Suppressor macrophage treated with lipopolysaccharide for 4 hours (primary cell): ENCODE measurements at places on chromosomes 5 and 9.

DNA sequence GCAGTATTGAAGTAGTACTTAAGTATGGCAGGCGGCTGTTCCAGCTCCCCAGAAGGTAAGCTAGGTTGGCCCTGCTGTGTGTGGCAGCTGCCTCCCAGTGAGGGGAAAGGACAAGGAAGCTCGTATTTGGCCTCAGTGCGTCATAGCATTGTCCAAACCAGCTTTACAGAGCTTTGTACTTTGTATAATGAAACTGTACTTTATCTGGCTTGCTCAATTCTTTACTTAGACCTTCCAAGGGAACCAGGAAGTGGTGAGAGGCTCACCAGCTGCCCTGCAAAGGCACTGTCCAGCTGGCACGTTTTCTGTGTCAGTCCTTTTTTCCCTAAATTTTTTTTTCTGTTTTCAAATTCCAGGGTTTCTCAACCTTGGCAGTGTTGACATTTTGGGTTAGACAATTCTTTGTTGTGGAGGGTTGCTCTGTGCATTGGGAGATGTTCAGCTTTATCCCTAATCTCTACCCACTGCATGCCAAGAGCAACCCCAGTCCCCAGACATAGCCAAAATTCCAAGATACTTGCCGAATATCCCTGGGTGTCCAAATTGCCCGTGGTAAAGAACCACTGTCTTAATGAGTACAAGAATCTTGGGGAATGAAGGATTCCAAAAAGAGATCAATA lies 474.5 kb downstream of the LRRC70 start:
- DNase-seq = no peak

DNA sequence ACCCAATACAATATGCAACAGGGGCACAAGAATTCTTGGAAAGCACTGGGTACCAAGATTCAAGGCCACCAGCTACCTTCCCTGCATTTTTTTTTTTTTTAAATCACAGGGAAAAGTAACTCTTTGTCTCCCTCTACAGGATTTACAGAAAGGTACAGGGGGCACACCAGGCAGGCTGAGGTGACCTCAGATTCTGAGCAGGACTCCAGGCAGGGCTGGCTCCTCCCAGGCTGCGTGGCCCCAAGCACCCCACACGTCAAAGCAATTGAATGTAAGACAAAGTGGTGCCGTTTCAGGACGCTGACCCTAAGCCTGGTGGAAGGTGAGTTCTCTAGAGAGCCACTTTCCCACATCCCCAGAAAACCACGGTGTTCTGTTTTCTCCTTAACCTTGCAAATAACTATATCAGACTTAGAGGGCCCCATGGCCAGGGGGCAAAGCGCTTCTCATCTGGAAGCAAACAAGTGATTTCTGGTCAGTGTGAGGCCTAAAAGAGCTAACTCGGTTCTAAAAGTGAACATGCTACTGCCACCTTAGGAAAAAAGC lies 222.6 kb downstream of the ROR2 start:
- peak; percentile 57 for DNase-seq

DNA sequence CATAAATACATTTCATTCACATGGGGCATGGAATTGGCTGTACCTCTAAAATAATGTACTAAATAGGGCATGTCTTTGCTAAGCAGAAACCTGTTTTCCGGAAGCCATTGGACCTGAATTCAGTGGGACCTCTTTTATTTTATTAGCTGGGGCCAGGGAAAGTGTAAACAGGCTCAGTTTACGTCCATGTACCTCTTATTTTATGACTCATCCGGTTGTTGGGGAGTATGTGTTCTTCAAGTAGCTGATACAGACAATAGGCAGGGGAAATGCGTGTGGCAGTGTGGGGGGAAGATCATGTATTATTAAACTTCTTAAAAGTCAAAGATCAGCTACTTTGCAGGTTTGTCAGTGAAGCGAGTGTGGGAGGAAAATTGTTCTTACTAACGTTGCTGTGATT lies 1.4 kb upstream of the GDNF start:
- no peak for DNase-seq

DNA sequence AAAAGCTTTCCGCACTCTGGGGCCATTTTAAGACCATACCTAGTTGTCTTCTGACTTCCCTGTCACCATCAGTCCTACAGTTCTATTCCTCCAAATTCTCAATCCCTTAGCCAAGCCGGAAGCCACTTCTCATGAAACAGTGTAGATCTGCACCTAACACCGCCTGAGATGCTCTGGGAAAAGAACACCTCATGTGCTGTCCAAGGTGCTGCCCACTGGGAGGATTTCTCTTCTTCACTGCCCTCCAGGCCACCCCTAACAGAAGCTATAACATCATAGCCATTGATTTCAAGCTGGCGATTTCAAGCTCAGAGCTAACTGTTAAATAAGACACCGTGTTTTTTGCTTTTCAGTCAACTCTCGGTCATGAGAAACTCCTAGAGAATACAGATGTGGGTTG lies 559.3 kb downstream of the CCDC171 start:
- no peak for DNase-seq

GRCh38 chr5:80762573-80762972 lies 107.8 kb upstream of the DHFR start:
- DNase-seq = no peak

DNA sequence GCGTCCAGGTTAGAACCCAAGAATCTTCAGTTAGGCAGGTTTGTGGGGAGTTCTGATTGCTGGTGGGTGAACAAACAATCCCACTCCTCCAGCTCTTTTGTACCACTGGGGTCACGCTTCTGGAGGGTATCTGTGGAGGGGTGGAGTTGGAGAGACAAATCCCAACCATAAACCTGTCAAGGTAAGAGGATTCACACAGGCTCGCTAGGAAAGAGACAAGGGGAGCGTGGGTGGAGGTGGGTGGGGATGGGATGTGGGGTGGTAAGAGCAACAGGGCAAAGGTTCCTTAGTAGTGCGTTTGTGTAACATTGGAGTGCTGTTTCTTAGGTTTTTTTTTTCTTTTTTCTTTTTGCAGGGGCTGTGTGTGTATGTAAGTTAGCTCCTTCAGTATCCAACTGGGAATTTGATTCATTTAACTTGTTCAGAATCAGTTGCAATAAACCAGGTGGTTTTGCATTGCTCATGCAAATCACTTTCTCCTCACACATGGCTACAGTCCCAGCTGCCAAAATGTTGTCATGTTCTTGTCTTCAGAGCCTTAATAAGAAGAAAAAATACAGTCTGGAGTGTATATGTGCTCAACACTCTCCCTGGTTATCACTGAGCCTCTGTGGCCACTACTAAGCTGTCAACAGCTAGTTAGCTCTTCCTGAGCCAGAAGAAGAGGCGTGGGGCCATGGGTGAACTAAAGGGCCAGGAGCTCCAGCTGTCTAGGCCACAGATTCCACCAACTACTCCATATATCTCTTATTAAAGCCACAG lies 164.0 kb upstream of the RAD23B start:
- DNase-seq = no peak

GRCh38 chr9:114396558-114397218 lies 8.9 kb upstream of the AKNA start:
- no peak for DNase-seq

- no peak for DNase-seq
These were observed 26.0 kb downstream of the BASP1 start for GRCh38 chr5:17243287-17244063.

DNA sequence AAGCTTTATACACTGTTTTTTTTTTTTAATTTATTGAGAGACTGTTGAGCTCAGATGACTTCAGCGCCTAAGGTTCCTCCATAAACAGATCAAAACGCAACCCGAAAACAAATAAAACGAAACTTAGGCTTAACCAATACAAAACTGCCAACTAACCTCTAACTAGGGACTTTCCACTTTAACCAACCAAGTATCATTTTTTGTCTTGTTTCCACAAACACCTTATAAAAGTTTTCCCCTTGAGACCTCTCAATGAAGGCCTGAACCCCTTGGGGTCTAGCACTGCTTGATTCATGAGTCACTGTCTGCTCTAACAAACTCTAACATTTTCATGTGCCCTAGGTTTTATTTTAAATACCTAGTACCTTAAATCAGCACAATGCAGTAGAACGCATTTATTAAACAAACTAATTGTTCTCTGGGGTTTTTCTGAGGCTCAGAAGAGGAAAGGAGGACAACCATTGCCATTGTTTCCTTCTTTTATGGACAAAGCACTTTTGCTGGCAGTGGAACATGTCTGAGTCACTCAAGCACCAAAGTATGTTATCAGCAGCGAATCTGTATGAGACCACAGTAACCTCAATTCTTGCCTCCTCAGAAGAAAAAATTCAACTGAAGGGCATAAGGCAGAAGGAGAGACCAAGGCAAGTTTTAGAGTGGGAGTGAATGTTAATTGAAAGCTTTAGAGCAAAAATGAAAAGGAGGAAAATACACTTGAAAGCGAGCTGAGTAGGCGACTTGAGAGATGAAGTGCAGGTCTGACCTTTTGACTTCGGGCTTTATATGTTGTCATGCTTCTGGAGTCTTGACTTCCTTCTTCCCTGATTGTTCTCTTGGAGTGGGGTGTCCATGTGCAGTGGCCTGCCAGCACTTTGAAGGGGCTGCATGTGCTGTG lies 97.7 kb upstream of the HCN1 start:
- DNase-seq = no peak

- DNase-seq = no peak
These were observed 42.3 kb downstream of the PLPP1 start for GRCh38 chr5:55492449-55492848.

- no peak for DNase-seq
These were observed 58.9 kb downstream of the ARSB start for GRCh38 chr5:78926252-78926651.

DNA sequence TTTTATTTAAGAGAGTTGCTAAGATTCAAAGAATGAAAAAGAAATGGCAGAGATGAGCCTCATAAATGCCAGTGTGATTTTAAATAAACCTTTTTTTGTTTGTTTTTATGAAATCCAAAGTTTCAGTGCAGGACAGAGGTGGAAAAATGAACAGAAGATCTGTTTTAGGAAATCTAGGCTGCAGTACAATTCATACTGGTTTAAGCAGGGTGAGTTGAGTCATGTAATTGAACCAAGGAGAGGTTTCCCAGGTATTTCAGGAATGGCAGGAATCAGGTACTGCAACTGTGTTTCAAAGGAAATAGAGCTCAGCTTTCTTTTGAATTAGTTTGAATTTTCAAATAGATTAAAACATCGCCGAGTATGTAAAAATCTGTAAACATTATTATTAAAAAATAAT lies 3.0 kb upstream of the ANKRD31 start:
- no peak for DNase-seq

DNA sequence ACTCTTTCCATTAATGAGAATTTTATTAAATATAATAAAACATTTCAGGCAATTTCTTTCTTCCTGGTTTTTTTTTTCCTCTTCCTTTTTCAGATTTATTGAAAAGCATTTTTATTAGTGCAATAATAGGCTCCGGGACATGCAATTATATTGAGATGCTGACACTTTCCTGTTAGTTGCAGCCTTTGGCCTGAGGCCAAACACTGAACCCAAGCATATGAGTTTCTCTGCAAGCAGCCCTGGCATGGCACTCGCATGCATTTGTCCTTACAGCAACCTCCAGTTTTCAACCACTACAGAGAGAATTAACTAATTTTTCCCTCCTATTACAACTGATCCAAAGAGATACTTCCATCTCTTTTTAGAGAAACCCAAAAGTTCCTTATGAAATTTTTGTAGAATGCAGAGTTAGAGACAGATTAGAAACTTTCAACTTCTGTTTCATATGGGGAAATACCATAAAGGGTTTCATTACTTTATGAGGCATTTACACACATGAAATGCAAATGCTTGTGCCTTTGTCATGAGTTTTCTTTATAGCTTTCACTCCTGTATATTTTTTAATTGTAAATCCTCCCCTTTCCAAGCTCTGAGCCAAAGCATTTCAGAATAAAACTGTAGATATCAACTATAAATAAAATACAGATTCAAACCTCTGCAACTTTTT lies 183.0 kb downstream of the CETN3 start:
- DNase-seq = no peak

DNA sequence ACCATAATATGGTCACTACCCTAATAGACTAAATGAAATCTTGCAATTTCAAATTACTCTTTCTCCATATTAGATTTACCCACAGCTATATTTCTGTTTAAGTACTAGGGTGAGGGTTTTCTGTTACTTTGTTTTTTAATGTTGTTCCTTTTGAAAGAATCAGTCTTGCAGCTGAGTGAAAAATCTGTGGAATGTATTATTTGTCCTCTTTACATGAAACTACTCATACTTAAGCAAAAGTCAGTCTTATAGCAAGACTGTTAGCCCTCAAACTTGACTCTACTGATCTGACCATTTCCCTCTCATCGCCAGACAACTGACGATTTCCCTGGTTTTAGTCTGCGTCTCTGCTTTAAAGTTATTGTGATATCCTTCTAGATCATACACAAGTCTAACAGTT lies 84.0 kb downstream of the PIK3R1 start:
- no peak for DNase-seq

DNA sequence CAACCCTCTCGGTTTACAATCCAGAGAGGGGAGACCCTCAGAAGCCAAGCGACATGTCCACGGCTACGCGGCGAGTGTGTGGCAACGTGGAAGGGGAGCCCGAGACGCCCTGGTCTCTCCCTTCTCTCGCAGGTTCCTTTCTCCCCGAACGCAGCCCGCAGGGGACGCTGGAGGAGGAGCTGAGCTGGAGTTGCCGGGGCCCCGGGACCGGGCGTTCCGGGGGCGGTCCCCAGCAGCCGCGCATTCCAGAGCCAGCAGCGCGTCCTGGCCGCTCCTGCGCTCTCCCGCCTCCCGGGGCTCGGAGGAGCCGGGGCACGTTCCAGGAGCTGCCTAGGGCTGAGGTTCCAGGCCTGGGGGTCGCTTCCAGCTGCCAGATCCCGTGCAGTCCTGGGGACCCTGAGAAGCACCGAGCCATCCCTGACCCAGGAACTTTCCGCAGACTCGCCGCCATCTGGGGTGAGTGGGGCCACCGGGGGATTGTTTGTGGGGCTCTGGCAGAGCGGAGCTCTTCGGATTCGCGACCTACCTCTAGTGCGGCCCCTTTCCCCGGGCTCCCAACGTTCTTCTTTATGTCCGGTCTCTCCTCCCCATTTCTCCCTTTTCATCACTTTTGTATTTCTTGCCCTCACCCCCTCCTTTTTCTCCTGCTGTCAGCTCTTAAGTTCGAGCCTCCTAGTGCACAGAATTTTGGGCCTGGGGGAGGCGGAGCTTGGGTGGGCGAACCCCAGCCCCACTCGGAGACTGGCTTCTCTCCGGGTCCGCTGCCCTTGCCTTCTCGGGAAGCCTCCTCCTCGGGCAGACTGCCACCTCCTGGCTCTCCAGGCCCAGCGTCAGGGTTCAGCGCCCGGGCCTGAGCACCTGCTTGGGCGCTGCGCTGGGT lies at the start of gene SMIM3:
Gene SMIM3, plus strand, starts transcription at position 241 of the 880 bp plus-strand sequence. CDS start 16,684 bp downstream, outside the sequence.
- peak; percentile 89 for DNase-seq

DNA sequence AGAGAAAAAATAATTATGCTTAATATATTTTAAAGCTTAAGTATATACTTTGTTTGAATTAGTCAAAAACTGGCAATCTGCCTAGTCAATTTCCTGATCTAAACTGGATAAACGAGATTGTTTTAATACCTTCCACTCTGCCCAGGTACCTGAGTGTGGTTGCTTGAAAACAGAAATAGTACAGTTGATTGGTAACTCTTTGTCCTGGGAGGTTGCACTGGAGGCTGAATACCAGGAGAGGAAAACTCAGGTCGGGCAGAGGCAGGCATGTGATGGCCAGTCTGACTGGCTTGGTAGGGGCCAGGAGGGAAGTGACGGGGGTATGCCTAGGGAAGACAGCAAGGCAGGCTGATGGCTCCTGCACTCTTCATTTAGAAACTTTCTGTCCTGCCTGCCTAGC lies 80.2 kb downstream of the PIK3R1 start:
- DNase-seq = no peak
